Activated CD4-positive, alpha-beta T cell treated with anti-CD3 and anti-CD28 coated beads, Interleukin-2, amount 50 U/mL, for 4 hours (primary cell): ENCODE measurements at places on chromosomes 1 and 21.

- no peak for DNase-seq
Observed at GRCh38 chr1:40734882-40735628, 43.6 kb downstream of the NFYC start.

DNA sequence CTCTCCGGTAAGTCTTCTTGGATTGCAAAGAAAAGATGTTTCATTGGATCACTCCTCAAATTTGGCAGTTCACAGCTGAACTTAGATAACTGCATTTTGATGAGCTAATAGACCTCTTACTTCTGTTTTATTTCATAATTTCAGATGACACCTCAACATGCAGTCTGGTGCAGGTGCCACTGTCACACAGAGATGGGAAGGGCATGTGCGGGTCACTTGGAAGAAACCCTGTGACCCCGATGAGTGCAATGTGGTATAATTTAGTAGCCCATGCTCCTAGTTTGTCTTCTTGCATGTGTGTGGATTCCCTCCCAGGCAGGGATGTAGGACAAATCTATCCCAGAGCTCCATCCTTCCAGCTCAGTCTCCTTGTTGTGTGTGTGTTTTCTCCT lies 481 bp upstream of the SLAMF1 start:
- no peak for DNase-seq

- no peak for DNase-seq
Observed at GRCh38 chr1:203456577-203456976, 19.0 kb upstream of the PRELP start.

DNA sequence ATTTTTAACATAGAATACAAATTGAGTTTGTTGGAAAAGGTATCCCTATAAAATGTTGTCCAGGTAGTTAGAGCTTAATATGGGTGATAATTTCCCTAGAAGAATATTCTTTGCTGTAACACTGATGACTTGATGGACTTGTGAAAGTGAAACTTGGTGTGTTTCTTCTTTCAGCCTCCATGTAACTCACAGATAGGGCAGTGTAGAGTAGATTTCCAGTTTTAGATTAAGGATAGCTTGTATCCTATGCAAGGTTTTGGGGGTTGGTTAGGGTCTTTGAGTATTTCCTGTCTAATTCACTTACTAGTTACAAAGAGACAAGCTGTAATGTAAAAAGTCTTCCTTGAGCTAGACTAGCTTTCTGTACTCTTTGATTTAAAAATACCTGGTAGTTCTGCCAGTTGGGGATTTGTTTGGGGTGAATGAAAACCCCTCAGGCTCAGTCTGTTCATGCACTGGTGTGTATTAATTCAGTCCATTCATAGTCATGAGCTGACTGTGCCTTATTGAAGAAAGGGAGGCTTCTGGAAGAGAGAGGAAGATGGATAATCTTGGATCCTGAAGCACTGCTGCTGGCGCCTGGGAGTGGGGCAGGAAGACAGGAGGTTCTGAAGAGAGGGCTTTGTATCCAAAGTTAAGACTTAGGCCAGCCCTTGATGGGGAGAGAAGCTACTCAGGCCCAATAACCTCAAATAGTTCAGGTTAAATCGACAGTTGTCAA lies 83.6 kb downstream of the CAMTA1 start:
- DNase-seq, result no peak

DNA sequence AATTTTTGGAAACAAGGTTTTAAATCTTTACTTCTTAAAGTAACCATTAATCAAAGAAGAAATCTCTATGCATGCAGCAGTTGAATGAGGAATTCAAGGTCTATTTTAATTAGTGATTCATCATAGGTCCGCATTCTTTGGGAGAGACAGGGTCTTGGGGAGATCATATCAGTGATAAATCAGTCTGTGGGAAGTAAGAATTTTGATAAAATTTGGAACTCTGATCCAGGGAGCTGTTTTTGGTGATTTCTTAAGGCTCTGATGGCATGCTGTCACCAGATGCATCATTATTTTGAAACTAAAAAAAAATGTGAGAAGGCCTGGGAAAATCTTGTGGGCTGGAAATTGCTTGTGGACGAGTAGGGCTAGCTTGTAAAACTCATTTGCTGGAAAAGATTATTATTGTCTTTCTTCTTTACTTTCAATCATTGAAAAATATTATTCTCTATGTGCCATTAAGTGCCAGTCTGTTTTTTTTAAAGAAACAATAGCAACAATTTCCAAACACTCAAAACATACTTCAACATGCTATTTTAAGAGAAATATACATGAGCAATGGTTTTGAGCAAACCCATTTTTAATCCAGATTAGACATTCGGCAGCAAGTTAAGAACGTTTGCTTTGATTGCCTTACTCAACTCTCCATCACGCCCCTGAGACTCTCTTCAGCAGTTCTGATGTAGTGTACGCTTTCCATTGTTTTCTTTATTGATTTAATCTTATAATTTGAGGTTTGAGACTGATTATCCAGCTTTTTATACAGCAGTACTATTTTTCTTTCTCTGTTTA lies 62.6 kb downstream of the ZBTB18 start:
- no peak for DNase-seq

- DNase-seq, result no peak
Observed at GRCh38 chr1:101247404-101248287, 10.8 kb downstream of the S1PR1 start.

GRCh38 chr1:34019741-34020552 lies 145.1 kb downstream of the CSMD2 start:
- no peak for DNase-seq

GRCh38 chr1:16248007-16248436 lies 11.0 kb upstream of the CPLANE2 start:
- DNase-seq, result no peak

DNA sequence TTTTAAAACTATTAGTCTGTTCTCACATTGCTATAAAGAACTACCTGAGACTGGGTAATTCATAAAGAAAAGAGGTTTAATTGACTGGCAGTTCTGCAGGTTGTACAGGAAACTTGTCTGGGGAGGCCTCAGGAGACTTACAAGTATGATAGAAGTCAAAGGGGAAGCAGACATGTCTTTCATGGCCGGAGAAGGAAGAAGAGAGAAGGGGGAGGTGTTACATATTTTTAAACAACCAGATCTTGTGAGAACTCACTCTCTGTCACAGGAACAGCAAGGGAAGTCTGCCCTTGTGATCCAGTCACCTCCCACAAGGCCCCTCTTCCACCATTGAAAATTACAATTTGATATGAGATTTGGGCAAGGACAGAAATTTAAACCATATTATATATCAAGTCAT lies 55.9 kb downstream of the CLIC4 start:
- no peak for DNase-seq

DNA sequence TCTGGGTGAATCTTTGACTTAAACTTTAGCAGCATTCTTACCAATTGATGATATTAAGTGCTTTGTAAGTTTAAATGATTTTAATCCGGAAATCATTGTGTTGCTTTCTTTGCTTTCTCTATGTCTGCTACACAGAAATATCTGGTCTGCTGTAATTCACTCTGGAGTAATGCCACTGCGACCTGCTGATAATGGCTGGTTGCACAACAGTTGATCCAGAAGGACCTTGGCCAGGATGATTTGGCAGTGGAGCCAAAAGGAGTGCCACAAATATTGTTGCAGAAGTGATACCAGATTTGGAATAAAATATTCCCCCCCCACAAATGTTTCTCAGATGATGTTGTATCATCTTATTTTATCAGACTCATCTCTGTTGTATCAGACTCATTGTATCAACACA lies 2063.9 kb downstream of the MRPL39 start:
- DNase-seq, result no peak

- no peak for DNase-seq
Observed at GRCh38 chr1:224333309-224333926, 3.4 kb upstream of the NVL start.

- peak; percentile 2 for DNase-seq
Observed at GRCh38 chr1:153880962-153881361, 41.8 kb downstream of the GATAD2B start.

DNA sequence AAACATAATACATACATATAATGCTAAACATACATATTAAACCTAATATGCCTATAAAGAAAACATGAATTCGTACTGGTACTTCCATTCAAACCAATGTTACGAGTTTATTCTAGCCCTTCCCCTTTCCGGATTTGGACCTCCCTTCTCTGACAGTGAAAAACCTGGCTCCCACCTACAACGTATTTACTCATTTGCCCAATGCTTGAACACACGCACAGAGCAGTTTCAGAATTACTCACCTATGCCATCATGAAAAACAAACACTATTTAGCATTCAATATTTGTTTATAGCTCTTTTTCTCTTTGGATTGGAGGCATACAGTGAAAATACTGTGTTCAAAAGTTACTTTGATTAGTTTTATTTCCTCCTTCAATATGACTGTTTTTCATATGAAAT lies 204.4 kb downstream of the LMX1A start:
- no peak for DNase-seq

- no peak for DNase-seq
Observed at GRCh38 chr1:40362699-40363098, 10.8 kb upstream of the SMAP2 start.

- DNase-seq, result no peak
Observed at GRCh38 chr1:194829492-194829891, 1643.1 kb upstream of the B3GALT2 start.

DNA sequence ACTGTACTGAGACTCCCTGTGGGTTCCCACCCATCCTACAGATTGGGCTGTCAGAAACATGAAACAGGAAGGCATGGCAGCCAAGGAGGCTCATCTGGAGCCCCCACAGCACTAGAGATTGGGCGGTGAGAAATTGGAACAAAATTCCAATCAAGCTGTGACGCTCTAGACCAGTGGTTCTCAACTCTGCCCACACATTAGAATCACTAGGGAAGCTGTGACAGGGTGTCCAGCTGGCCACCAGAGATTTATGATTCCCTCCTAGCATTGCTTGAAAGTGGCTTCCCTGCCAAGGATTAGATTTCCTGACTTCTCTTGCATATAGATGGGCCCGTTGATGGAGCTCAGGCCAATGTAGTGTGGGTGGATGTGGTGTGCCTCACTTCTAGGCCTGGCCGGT lies 187.5 kb upstream of the ZC3H12A start:
- DNase-seq, result no peak

GRCh38 chr1:58135821-58136321 lies 410.7 kb downstream of the OMA1 start:
- DNase-seq, result no peak

DNA sequence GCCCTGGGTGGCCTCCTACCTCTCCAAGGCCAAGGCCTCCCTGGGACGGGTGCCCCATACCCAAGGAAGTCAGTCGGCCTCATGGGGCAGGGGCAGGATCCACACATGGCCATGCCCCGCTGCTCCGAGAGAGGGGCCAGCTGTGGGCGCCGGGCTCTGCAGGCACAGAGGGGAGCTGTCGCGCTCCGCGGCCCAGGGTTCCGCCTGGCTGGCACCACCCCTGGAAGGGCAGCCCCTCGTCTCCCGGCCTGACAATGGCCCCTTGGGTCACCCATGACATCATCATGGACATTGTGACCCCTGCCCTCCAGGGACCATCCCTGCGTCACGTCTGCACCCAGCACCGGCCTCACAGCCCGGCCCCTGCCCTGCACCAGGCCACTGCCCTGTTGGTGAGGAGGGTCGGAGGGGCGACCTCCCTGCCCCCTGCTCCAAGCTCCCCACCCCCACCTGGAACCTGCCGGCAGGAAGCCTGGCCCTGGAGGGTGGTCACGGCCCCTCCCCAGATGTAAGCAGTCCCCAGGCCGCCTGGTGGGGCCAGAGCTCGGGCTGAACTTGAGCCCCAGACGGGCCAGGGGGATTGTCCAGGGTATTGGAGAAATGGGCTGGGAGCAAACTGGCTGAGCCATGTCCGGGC lies 5.8 kb downstream of the TTLL10 start:
- DNase-seq, result no peak

- DNase-seq, result no peak
Observed at GRCh38 chr1:224621813-224622682, 5.9 kb downstream of the CNIH3 start.

DNA sequence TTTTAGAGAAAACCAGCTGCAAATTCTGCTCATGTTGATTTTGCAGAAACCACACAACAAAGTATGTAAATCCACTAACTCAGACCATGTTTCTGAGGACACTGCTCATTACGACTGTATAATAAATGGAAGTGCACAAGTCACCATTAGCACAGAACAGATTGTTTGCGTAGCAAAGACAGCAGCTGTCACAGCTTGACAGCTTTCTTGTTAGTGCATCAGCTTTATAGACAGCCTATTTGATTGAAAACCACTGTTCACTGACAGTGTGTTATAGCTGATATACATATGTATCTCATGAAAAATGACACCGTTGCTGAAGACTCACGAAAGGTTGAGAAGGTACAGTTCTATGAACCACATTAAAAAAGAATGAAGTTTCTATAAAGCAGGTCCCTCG lies 560.2 kb upstream of the ZRANB2 start:
- no peak for DNase-seq

- no peak for DNase-seq
Observed at GRCh38 chr1:31414980-31415370, 2.0 kb downstream of the SERINC2 start.
